HFF-Myc (cell line): ENCODE measurements at places on chromosomes 7 and 10.

DNA sequence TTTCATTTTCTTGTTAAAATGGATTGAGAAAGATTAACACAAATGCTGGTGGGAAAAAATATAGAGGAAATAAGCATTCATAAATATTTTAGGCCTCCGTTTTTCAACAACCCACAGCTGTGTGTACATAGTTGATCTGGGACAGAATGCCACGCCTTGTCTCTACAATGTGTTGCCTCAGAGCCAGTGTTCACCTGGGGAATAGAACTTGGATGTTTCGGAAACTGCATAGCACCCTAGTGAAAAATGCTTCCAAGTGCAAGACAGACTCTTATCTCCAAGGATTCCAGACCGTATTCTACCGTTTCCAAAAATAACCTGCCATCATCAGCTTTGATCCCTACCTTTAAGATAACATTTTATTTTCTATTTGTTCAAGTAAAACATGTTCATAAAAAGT lies 260.9 kb downstream of the SDK1 start:
- no peak for DNase-seq

GRCh38 chr10:97759158-97759887 lies 12.5 kb downstream of the SFRP5 start:
- DNase-seq, result peak; percentile 32

GRCh38 chr7:127047521-127047920 lies 205.2 kb downstream of the GRM8 start:
- DNase-seq, result no peak

GRCh38 chr10:94402843-94403379 lies 570 bp downstream of the TBC1D12 start:
- no peak for DNase-seq

GRCh38 chr10:86163522-86164173 lies 202.9 kb downstream of the GRID1 start:
- no peak for DNase-seq

GRCh38 chr10:86744067-86744725 lies 12.2 kb upstream of the BMPR1A start:
- DNase-seq, result no peak

GRCh38 chr7:150879345-150879744 lies 27.0 kb downstream of the AOC1 start:
- peak; percentile 7 for DNase-seq

DNA sequence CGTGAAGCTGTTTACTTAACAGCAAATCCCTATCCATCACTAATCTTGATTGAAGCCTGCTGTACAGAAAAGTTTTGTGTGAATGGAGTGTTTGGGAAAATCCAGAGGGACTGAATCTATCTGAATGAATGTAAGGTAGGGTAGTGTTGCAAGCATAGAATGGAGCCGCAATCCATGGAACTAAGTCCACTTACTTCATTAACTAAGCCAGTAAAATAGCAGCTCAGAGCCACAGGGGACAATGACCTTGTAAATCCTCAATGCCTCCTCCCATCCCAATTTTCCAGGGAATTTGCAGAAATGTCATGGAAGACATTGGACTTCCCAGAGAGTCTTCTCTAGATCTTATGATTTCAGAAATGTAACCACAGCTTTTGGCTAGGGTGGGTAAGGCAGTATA lies 15.2 kb downstream of the TBATA start:
- no peak for DNase-seq

DNA sequence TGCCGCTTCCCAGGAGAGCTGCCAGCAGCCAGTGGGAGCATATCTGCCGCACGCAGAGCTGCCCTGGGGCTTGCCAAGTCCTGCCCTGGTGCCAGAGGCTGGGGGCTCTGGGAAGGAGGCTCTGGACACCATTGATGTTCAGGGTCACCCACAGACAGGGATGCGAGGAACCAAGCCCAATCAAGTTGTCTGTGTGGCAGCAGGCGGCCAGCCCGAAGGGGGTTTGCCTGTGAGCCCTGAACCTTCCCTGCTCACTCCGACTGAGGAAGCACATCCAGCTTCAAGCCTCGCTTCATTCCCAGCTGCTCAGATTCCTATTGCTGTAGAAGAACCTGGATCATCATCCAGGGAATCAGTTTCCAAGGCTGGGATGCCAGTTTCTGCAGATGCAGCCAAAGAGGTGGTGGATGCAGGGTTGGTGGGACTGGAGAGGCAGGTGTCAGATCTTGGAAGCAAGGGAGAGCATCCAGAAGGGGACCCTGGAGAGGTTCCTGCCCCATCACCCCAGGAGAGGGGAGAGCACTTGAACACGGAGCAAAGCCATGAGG lies 94.6 kb downstream of the TACC2 start:
- DNase-seq, result no peak

- no peak for DNase-seq
Measured at GRCh38 chr7:30182814-30183213, 48.0 kb downstream of the MTURN start.

GRCh38 chr7:103560136-103560535 lies 114.1 kb upstream of the SLC26A5 start:
- DNase-seq, result no peak

DNA sequence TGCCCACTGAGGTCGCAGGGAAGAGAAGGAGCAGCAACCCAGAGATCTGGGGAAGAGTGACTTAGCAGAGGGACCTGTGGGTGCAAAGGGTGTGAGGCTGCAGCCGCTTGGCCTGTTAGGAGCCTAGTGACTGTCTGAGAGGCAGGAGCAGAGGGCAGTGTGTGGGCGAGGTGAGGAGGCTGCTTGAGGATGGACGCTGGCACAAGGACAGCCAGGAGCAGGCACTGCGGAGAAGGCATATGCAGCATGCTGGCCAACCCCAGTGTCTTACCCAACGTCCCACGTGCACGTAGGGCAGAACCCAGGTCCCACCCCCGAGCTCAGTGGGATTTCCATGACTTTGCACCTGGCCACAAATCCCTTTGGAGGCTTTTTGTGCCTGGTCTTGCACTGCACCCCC lies 54.1 kb downstream of the C10orf105 start:
- no peak for DNase-seq

GRCh38 chr7:133703547-133703946 lies 423.6 kb upstream of the LRGUK start:
- DNase-seq, result no peak

DNA sequence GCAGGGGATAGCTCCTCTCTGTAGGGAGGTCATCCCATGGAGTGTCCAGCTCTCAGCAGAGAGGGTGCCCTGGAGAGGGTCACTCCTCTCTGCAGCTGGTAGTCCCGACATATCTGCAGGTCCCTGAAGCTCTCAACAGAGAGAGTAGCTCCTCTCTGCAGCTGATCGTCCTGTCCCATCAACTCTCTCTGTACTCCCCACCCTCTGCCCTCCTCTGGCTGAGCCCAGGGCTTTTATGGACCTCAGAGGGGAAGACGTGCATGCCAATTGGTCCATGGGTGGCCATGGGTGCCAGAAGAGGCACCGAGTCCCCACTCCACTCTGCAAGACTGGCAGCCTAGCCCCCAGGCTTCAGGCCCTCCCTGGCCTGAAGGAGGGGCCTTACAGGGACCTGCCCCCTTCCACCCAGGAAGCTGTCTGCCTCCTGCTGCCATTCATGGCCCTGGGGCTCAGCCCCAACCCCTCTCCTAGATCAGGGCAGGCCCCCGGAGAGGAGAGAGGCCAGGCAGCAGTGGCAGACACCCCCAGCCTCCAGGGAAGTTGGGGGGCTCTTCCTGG lies 9.0 kb upstream of the BLVRA start:
- no peak for DNase-seq

- peak; percentile 77 for DNase-seq
Measured at GRCh38 chr10:119315128-119316001, 108.0 kb downstream of the GRK5 start.
